ENCODE measurements at places on chromosomes 4 and X.

DNA sequence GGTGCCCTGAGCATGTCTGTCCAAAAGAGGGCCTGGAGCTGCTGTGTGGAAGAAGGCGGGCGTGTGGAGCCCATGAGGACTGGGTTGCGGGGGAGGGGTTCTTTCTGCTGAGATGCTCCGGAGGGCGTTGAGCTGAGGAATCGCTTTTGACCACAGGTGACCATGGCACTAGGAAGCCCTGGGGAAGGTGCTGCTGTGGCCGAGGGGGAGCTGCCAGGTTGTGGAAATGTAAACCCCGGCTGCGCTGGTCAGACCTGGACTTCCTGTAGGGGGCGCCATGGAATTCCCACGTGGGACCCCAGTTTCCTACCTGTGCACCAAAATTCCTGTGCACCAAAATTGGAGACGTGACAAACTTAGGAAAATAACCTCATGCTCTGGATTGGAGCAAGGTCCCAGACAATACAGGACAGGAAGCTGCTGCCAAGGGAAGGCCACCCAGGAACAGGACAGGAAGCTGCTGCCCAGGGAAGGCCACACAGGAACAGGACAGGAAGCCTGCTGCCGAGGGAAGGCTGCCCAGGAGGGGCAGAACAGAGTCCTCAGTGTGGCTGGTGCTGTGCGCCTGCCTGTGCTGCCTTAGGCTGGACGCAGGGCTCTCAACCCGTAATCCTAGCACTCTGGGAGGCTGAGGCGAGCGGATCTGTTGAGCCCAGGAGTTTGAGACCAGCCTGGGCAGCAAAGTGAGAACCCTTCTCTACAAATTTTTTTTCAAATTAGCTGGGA lies 28.4 kb upstream of the UVSSA start:
- no peak for DNase-seq

DNA sequence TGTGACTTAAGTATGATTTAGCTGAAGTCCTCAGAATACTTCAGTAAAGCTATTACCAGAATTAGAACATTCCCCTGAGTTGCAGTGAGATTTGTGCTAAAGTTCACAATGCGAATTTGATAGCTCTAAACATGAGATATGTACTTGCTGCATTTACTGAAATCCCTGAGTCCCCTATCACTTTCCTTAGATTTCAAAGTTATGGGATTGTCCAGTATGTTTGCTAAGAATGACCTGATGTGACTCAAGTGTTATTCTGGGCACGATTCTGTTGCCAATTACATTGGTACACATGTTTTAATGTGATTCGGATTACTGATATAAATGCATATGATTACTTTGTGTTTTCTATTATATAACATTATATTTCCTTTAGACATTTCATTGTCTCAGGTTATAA lies 91.3 kb upstream of the AMOT start:
- DNase-seq, result no peak

DNA sequence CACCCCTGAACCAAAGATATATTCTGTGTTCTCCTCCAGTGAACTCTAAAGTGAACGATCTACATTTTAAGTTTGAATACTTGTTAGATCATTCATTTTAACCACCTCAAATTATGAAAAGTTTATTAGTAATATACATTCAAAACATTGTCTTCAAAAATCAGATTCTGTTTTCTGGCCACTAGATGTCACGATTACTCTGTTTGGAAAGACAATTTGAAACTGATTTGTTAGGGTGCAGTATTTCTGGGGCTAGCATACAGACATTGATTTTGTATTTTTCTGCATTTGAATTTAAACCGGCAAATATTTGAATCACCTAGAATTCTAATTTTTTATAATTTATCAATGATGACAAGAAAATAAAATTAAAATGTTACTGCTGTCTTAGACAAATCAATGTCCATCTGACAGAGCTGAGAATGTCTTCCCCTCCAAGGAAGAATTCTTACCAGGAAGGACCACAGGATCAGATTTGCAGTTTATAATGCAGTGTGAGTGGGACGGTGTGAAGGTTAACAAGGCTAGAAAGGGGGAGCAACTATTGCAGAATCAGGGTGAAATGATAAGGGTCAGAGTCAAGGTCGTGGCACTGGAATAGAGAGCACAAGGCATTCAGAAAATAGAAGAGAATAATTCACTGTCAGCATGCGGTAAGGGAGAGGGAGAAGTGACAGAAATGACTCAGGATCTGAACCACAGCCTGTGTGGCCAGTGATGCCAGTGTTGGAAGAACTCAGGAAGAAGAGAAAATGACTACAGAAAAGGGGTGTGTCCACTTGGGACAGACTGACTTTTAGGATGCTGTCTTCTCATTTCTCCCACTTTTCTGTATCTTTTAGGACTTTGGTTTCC lies 91.6 kb downstream of the ANXA10 start:
- no peak for DNase-seq

DNA sequence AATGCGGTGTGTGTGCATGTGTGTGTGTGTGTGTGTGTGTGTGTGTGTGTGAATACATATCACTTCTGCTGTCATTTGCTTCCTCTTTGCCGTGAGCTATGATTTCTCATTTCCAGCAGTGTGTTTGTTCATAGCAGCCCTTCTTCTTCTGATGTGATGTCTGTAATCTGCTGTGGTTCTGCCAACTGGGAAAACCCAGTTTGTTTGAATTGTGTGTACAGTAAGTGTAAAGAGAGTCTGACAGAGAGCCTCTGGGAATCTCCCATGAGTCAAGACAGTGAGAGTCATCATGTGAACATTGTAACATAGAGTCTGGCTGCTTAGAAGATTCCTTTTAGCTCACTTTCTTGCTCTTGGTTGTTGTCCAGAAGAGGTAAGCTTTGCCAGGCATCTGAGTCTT lies 8.4 kb upstream of the NWD2 start:
- DNase-seq, result no peak

- DNase-seq, result no peak
Measured at GRCh38 chr4:106048250-106048971, 153.1 kb downstream of the NPNT start.

GRCh38 chr4:81571105-81571504 lies 99.4 kb upstream of the RASGEF1B start:
- DNase-seq, result no peak

- DNase-seq, result no peak
Measured at GRCh38 chrX:16250296-16250695, 83.0 kb downstream of the MAGEB17 start.

GRCh38 chrX:73615022-73615421 lies 52.0 kb downstream of the CHIC1 start:
- no peak for DNase-seq

- DNase-seq, result no peak
Measured at GRCh38 chr4:156966836-156967235, 4.8 kb downstream of the PDGFC start.

- DNase-seq, result no peak
Measured at GRCh38 chr4:53645108-53645507, 53.8 kb upstream of the LNX1 start.

- no peak for DNase-seq
Measured at GRCh38 chrX:137930533-137930932, 364.6 kb downstream of the ZIC3 start.

DNA sequence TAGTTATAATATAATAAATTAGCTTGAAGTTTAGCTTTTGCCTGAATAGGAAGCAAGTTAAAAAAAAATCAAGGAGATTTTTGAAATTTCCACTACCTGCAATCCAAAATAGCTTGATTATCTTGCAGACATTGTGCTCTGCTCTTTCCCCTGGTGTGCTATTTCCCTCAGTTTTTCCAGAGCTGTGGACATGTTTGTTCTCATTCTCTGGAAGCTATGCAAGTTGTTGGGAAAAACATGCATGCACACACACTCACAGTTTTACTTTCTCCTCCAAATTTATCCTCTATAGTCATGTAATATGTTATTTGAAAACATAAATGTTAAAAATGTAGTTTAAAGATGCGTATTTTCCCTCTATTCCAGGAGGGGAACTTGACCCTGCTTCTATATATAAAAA lies 225.8 kb upstream of the ARSJ start:
- DNase-seq, result no peak

GRCh38 chr4:113884655-113885054 lies 94.8 kb downstream of the ARSJ start:
- DNase-seq, result no peak

DNA sequence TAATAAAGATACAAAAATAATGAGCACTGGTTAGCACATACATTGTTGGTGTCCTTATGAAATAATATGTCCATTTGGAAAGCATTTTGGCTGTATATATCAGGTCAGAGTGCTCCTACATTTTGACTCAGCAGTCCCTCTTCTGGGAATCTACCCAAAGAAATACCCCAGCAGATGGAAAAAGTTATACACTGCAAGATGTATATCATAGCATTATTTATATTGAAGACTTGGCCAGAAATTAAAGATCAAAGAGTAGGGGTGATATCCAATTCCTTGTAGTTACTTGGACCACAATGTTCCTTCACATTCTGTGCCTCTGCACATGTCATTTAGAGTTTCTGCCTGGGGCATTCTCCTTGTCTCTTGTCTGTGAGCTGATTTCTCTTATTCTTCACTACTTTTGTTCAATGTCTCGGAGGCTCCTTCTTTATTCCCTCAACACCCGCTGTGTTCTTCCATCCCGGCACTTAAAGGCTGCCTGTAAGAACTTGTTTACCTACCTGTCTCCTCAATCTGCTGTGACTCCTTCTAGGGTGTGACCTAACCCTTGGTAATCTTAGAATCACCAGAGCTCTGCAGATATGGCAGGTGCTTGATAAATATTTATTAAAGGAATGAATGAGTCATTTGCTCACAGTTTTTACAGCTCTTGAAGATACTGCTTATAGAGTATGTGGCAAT lies 3.1 kb upstream of the TSPAN5 start:
- no peak for DNase-seq

GRCh38 chr4:102430461-102430910 lies 70.7 kb upstream of the NFKB1 start:
- DNase-seq, result no peak

- no peak for DNase-seq
Measured at GRCh38 chr4:17635056-17635455, 20.6 kb downstream of the MED28 start.

GRCh38 chr4:36332023-36332781 lies 50.8 kb downstream of the DTHD1 start:
- no peak for DNase-seq

GRCh38 chr4:98423009-98423408 lies 161.8 kb downstream of the RAP1GDS1 start:
- DNase-seq, result no peak

- no peak for DNase-seq
Measured at GRCh38 chrX:1099146-1099770, 113.2 kb downstream of the CRLF2 start.

GRCh38 chrX:23811108-23811651 lies 28.2 kb downstream of the SAT1 start:
- no peak for DNase-seq

- DNase-seq, result no peak
Measured at GRCh38 chr4:80091184-80091583, 18.2 kb upstream of the ANTXR2 start.

- DNase-seq, result no peak
Measured at GRCh38 chr4:86670756-86671155, 76.6 kb downstream of the PTPN13 start.

DNA sequence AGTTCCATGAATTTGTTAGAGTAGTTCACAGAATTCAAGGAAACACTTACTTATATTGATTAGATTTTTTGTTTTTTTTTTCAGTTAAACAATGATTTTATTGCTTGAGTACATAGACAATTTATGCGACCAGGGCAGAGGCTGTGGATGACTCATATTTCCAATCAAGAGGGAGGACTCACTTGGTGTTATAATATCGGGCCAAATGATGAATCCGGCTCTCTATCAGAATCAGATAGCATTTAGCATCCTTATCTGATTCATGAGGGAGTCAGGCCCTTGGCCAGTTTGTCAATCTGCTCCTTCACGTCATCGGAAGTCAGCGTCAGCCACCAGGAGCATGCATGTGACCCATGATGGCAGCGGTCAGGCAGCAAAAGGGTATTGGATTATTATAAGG lies 82.3 kb upstream of the HUWE1 start:
- DNase-seq, result no peak

GRCh38 chr4:143348233-143349077 lies 11.8 kb downstream of the GAB1 start:
- DNase-seq, result no peak

DNA sequence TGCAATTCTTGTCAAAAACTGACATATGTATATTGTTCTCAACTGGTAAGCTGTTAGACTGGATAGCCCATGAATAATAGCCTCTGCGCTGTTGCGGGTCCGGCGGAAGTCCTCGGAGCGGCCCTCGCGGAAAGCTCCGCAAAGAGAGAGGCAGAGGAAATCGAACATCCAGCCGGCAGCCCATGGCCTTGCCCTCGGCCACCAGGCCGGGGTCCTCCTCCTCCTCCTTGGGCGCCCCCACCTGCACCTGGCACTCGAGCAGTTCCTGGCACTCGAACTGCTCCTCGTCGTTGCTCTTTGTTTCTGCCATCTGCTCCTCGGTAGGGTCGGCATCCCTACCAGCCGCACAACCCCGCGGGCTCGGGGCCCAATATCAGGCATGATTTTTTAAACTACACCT lies 1176.3 kb downstream of the PCDH18 start:
- DNase-seq, result no peak

All from NCI-H2081 treated with DMSO at 0.1 percent for 48 hours (cell line).